Activated naive CD8-positive, alpha-beta T cell treated with anti-CD3 and anti-CD28 coated beads, Interleukin-2, amount 50 U/mL, for 24 hours (primary cell): ENCODE measurements at places on chromosomes 6 and 20.

DNA sequence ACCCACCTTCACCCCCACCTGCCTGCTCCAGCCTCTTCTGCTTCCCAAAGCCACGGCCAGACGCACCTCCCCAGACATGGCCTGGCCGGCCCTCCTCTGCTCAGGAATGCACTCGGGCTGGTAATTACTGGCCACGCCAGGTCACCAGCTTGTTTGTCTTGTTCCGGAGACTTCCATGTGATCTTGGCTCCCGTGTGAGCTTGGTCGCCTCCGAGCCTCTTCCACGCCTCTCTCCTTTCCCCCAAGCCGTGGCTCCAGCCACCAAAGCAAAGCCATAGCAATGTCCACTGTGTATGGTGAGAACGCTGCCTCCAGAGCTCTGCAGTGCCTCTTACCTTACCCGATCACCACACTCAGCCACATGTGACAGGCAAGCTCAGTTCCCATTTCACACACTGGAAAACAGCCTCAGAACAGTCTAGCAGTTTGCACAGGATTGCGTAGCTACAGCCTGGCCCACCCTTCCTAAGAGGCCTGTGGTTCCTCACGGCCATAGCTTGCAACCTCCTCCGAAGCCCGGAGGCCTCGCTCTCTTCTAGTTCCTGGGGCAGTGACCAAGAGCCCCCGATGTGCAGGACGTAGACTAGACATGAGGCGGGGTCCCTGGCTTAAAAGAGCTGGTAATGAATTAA, 48.1 kb upstream of the AFDN start:
- no peak for DNase-seq

- DNase-seq: no peak
Observed at GRCh38 chr20:61521687-61522420, 269.8 kb downstream of the CDH4 start.

- DNase-seq: no peak
Observed at GRCh38 chr6:122035173-122035572, 364.3 kb upstream of the HSF2 start.

- DNase-seq: no peak
Observed at GRCh38 chr6:37261198-37261597, 3.3 kb upstream of the TMEM217 start.

GRCh38 chr6:41027241-41027640, 11.8 kb downstream of the UNC5CL start:
- DNase-seq: no peak

GRCh38 chr20:47792021-47792618, 6.8 kb upstream of the SULF2 start:
- DNase-seq: no peak

DNA sequence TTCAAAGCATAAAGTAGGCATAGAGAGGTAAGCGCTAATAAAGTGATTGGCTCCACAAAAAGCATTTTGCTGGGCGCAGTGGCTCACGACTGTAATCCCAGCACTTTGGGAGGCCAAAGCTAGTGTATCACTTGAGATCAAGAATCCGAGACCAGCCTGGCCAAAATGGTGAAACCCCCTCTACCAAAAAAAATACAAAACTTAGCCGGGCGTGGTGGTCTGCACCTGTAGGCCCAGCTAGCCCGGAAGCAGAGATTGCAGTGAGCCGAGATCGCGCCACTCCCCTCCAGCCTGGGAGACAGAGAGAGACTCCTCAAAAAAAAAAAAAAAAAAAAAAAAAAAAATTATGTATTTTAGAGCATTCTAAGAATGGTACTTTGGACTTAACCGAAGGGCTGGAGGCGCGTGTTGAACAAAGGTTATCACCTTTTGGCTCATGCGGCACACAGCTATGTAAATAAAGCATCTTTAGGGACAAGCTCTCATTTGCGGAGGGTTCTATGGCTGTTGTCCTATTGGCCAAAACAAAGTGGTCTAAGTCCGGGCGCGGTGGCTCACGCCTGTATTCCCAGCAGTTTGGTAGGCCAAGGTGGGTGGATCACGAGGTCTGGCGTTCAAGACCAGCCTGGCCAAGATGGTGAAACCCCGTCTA, 17.4 kb downstream of the HFE start:
- peak; percentile 20 for DNase-seq

- DNase-seq: no peak
Observed at GRCh38 chr20:32631933-32632460, 41.7 kb downstream of the C20orf203 start.

DNA sequence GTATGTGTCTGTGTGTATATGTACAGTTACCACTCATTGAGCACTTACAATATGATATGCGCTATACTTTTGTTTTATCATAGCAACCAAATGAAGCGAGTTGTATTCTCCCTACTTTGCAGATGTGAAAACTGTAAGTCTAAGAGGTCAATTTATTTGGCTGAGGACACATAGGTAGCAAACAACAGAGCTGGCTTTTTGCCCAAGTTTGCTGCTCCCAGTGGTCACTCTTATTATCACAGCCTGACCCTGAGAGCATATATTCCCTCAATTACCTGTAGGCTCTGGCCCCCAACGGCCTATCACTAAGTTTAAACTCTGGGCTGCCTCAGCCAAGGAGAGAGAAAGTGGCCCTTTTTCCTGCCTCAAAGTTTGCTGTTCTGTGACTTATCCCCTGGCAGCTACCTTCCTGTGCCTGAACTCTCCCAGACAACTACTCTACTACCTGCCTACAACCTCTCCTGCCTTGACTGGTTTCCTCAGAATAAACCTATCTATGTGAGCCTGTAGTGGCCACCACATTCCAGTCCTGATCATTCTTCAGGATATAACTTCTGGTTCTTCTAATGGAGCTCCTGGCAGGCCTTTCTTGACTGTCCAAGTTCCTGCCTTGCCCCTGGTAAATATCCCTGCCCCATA, 221.8 kb downstream of the FRK start:
- peak; percentile 1 for DNase-seq

DNA sequence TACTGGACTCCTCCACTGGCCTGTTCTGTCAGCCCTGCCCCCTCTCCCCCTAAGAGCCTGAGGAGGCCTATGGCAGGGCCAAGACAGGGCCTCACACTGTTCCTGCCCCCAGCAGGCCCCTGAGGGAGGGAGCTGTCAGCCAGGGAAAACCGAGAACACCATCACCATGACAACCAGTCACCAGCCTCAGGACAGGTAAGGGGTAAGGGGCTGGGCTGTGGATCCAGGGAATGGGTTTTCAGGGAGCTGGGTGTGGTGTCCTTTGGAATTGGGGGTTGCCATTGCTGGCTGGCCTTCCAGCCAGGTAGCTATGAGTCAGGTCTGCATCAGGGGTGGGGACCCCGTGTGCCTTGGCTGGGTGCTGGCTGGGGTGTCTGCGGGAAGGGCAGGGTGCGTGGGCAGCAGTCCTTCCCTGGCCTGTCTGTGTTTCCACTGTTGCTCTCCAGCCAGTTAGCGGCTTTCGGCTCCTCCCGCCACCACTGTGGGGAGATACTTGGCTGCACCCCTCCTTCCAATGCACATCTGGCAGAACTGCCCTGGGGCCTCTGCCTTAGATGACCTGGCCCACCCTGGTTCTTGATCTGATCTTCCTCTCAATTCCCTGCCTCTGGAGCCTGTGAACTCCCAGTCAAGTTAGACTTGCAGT, 3.9 kb downstream of the SLC29A1 start:
- no peak for DNase-seq

GRCh38 chr20:62318400-62319345, 15.9 kb downstream of the ADRM1 start:
- DNase-seq: no peak

- no peak for DNase-seq
Observed at GRCh38 chr6:51137777-51138176, 319.1 kb downstream of the TFAP2B start.

DNA sequence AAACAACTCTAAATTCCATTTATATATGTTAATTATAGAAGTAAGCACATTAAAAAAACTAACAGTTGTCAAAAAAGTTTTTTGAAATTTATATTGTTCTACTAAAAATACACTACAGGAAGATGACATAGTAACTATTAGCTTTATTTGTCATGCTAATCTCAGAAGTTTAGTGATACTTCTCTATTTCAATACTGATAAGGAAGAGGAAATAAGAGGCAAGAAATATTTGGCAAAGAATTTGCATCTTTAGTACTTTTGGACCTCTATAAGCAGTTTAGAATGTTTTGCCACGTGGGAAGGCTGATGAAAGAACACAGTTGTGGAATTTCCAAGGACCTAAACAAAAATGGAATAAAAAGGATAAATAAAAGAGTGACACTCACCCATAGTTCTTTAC, 12.6 kb downstream of the IFNGR1 start:
- DNase-seq: no peak

- no peak for DNase-seq
Observed at GRCh38 chr6:13012296-13012695, 295.7 kb downstream of the PHACTR1 start.

GRCh38 chr6:146955570-146955969, 248.6 kb upstream of the STXBP5 start:
- no peak for DNase-seq

GRCh38 chr6:129946439-129947140, 71.8 kb upstream of the L3MBTL3 start:
- DNase-seq: no peak

DNA sequence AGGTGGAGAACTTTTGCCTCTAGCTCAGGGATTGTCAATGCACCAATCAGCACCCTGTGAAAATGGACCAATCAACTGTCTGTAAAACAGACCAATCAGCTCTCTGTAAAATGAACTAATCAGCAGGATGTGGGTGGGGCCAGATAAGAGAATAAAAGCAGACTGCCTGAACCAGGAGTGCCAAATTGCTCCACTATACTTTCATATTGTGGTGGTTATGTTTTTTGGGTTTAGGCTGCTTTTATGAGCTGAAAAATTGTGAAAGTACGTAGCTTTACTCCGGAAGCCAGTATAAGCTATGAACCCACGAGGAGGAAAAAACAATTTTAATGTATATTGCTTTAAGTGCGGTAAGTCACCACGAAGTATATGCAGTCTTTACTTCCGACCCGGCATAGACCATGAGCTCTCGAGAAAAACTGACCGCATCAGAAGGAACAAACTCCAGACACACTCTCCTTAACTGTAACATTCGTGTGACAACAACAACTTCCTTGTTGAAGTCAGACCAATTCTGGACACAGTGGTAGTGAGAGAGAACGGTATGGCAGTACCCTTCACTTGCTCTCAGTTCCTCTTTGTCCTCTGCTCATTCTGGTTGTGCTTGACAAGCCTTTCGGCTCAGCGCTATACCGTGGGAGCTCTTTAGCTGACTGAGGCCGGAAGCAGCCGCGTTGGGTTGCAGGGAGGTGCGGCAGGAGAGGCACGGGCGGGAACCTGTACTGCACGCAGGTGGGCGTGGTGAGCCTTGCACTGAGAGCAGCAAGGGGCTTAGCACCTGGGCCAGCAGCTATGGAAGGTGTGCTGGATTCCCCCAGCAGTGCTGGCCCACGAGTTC, 81.9 kb upstream of the E2F3 start:
- DNase-seq: peak; percentile 75

- DNase-seq: no peak
Observed at GRCh38 chr20:64058536-64058935, 4.5 kb upstream of the TCEA2 start.

GRCh38 chr6:150297327-150298029, 71.3 kb upstream of the IYD start:
- DNase-seq: no peak

GRCh38 chr20:5143851-5144250, 17.0 kb downstream of the CDS2 start:
- DNase-seq: no peak

GRCh38 chr6:145110109-145110508, 625.2 kb downstream of the EPM2A start:
- DNase-seq: no peak

DNA sequence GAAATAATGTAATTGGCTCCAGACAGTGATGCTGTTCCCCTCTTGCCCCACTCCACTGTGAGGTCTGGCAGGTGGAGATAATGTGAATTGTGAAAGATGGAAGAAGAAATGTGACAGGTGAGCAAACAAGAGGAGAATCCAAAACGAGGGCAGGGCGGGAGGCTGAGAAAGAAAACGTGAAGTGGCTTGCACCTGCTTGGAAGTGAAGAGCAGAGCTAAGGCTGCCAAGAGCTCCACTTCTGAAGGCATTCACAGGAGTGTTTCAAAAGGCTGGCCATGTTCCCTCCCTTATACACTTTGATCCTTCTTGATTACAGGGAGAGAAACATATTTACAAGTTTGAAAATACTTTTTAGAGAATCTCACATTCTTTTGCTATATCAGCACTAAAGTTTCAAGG, 359.4 kb downstream of the EPHA7 start:
- DNase-seq: no peak

GRCh38 chr6:94289131-94289530, 869.8 kb upstream of the EPHA7 start:
- no peak for DNase-seq

DNA sequence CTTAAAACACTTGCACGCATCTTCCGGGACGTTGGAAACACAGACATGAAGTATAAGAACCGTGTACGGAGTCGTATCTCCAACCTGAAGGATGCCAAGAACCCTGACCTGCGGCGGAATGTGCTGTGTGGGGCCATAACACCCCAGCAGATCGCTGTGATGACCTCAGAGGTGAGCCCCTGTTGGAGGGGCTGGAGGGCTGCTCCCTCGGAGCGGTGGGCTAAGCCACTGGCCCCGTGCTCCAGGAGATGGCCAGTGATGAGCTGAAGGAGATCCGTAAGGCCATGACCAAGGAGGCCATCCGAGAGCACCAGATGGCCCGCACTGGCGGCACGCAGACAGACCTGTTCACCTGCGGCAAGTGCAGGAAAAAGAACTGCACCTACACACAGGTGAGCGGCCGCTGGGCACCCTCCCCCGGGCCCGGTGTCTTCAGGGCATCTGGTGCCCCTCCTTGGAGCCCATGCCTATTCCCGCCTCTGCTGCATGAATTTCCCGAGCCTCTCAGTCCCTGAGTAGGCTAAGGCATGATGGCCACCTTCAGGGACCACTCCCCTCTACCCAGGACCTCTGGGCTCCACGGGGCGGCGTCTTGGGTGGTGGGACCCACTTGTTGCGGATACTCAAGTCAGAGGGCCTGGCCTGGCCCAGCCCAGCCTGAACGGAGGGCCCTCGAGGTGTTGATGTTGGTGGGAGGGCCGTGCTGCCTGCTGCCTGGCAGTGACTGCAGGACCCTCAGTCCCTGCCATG, 7.4 kb downstream of the TCEA2 start:
- no peak for DNase-seq

DNA sequence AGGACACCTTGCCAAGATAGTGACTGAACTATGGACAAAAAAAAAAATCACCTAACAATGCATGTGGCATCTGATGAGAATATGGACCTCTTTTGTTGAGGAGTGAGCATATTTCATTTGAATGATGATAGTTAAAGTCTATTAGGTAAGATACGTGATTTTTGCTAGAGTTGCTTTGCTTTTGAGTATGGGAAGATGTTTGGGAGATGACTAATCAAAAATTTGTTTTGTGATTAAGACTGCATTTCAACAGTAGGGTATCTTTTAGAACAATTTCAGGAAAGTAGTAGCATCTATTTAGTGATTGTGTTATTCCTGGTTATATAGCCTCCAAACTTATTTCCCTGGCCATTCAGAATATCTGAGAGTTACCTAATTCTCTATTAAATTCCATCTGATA, 878.6 kb upstream of the CITED2 start:
- no peak for DNase-seq

- peak; percentile 44 for DNase-seq
Observed at GRCh38 chr6:7112741-7113313, 5.1 kb downstream of the RREB1 start.

GRCh38 chr6:98833057-98833306, 1.4 kb upstream of the POU3F2 start:
- DNase-seq: no peak

- peak; percentile 79 for DNase-seq
Observed at GRCh38 chr20:47725248-47725973, 59.9 kb downstream of the SULF2 start.

- DNase-seq: no peak
Observed at GRCh38 chr6:50021894-50022293, at the start of gene DEFB110. Gene DEFB110, minus strand, starts transcription at chr6:50021994. Its CDS starts 59 bp downstream, at chr6:50021935.

GRCh38 chr20:16262594-16262993, 310.7 kb downstream of the KIF16B start:
- no peak for DNase-seq
